ENCODE measurements at places on chromosomes 13 and 19.

- DNase-seq, result no peak
These were observed 27.8 kb upstream of the ATP12A start for GRCh38 chr13:24652359-24652758.

- no peak for DNase-seq
These were observed 7.7 kb downstream of the LMNB2 start for GRCh38 chr19:2449019-2449418.

DNA sequence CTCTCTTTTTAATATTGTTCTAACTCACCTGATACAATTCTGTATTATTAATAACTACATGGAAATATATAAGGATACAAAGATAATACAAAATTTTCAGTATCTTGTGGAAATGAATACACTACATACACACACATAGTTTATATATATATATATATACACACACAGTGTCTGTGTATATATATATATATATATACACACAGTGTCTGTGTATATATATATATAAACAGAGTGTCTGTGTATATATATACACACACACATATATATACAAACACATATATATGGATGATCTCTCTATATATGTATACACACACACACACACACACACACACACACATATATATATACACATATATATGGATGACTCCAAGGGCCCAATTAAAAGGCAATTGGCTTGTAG, 749.1 kb downstream of the DACH1 start:
- DNase-seq, result no peak

- DNase-seq, result no peak
These were observed 30.7 kb upstream of the IL17D start for GRCh38 chr13:20672772-20673171.

- no peak for DNase-seq
These were observed 65.8 kb upstream of the SLITRK6 start for GRCh38 chr13:85864963-85865530.

DNA sequence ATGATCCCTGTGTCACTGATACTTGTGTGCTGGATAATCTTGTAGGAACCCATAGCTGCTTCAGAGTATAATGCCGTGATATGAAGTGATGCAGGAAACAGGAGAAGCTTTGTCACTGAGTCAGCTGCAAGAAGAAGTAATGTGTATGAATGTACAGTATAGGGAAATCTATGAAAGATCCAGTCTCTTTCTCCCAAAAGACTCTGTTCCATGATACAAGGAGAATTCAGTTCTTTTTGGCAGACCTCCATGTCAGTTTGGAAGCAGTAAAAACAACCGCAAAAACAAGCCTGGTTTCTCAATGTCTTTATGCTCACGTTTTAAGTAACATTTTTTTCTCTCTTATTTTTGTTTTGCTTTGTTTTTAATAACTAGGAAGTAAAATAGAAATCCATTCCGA, 33.9 kb downstream of the PCDH17 start:
- no peak for DNase-seq

DNA sequence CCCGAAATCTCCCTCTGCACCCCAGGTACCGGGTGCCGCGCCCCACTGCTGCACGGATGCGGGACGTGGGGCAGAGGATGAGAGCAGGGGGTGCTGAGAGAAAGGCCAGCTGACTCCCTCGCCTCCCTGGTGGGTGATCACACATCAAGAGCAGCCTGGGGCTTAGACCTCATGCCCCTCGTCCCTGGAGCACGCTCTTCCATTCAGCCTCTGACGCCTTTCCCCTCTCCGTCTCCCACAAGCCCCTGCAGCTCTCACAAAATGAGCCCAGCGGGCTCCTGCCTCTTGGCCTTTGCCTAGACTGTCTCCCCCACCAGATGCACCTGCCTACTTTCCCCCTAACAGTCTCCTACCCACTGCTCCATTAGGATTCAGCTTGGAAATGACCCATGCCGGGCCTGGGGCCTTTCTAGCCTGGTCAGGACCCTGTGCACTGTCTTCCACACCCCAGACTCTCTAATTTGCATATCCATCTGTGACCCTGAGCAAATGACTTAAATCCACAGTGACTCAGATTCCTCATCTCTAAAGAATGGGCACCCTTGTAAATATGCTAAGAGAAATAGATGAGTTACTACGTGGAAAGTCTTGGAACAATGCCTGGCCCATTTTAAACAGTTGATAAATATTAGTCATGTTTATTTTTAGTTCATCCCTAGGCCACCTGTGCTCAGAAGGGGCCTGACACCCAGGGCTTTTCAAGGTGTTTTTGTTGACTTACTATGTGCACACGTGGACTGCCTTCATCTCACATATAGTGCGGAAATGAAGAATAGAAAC, 582 bp upstream of the PTPRH start:
- no peak for DNase-seq

DNA sequence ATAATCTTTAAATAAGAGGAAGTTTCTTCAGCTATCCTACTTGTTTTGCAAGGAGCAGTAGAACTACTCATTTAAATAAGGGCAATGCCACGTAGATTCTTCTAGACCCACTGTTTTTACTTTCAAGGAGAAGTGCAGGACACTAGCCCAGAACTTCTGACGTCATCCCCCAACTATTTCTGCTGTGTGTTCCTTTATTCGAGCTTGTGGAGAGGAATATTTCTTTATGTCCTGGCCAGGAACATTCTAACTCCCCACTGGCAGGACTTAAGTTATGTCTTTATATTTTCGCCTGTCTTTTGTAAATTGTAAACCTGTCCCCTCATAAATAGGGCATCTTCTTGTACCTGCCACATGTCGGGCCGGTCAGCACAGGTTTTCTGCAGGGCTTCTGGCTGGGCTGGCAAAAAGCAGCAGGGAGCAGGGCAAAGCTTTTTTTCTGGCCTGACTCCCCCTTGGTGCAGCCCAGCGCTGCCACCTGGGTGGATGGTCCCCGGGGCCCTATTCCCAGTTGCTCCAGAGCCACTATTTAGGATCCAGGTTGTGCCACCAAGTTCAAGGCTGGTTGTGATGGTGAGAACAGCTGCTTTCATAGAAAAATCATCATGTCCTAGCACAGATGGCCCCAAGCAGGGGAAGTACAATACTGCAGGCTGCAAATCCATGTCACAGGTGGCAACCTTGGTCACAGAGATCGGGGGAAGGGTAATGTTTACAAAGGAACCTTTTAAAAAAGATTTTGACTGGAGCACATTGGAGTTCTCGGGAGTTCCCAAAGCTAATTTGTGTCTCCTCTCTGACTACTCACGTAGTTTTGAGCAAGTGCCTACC, 1.8 kb downstream of the MBNL2 start:
- no peak for DNase-seq

GRCh38 chr19:38250821-38251563, 5.2 kb downstream of the PPP1R14A start:
- DNase-seq, result no peak

- DNase-seq, result no peak
These were observed 2.9 kb downstream of the GPR18 start for GRCh38 chr13:99255271-99255670.

DNA sequence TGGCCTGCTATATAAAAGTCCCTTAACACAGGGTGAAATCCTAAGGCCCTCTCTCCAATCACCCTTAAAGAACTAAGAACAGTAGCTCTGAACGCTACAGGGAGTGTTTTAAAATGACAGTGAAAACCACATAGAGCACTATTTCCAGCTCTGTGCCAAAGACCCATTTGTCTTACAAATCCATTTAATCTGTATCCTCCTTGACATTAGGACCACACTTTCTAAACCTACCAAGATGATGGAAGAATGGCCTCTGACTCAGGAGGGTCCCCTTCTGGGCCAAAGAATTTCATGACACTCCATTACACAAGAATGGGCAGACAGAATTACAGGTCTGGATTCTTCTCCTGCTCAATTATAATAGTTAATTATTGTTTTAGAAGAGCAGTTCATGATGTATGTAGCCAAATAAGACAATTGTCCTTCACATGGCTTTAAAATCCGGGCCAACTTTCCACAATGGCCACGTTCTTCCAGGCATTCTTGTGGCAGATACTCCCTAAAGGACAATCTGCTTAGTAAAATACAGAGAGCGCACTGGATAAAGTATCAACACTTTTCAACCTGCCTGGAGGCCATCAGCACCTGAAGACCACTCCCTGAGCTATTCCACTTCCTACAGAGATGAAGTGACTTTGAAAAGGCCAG, 61.0 kb downstream of the STK24 start:
- no peak for DNase-seq

DNA sequence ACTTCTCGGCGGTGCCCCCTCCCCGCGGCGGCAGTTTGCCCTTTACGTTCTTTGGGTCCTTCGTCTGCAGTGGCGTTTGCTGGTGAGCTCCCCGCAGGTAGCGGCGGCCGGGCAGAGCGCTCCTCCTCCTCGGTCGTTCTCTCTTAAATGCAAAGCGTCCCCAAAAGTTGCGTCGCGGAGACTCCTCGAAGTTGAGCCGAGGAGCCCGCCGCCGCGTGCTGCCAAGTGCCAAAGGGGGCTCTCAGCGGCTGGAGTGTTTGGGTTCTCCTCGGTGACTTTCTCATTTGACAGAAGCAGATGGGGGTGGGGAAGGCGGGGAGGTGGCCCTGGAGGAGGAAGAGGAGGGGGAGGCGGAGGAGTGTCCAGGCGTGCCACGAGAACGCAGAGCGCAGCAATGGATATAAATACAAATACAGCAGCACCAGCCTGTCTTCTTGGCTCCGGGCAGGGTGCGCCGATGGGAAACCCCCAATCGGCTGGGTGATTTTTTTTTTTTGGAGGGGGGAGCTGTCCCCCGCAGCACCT, at the start of gene SOX21:
Gene SOX21 (minus strand): TSS at position 259 of the 525 bp plus-strand sequence. CDS start 496 bp downstream, outside the sequence.
- no peak for DNase-seq

DNA sequence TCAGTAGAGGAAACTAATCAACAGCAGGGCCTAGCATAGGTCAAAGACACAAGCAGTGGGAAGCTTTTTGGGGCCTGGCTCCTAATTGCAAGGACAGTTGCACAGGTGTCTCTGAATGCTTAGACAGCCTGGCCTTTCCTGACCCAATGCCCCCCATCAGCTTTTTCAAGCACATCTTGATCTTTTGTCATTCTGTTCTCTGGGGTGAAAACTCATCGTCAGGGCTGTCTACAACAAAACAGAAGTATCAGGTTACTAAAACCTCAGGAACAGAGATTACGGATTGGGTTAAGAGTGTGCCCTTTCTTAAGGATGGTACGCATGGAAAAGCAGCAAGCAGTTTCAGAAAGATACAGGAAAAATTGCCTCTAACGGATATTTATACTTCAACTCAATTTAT, 8.3 kb upstream of the ZNF254 start:
- DNase-seq, result no peak

DNA sequence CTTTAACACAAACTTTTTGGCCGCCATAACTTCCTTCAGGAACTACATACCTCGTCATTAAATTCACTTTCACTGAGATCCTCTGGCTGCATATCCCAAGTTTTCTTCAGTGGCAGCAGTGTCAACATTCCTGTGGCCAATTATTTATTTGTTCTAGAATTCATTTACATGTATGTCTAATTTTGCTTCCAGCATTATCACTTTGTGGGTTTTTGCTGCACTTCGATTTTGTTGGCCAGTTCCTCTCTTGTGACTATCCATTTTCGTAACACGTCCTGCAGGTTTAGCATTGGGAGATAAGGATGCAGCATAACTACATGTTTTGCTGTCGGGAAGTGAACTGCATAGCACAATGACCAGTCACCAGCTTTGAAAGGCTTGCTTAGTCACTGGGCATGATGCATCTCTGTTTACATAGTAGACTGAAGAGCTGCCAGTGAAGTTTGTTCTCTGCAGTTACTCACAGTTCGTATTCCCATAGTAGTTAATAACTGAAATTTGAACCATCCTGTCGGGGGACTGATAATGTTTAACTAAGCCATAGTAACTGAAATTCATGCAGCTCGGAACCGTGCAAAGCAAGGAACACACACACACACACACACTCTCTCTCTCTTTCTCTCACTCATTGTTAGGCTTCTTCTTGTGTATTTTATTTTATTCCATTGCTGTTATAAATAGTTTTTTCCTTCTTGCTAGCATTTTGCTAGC, 28.3 kb downstream of the ZNF507 start:
- DNase-seq, result no peak

DNA sequence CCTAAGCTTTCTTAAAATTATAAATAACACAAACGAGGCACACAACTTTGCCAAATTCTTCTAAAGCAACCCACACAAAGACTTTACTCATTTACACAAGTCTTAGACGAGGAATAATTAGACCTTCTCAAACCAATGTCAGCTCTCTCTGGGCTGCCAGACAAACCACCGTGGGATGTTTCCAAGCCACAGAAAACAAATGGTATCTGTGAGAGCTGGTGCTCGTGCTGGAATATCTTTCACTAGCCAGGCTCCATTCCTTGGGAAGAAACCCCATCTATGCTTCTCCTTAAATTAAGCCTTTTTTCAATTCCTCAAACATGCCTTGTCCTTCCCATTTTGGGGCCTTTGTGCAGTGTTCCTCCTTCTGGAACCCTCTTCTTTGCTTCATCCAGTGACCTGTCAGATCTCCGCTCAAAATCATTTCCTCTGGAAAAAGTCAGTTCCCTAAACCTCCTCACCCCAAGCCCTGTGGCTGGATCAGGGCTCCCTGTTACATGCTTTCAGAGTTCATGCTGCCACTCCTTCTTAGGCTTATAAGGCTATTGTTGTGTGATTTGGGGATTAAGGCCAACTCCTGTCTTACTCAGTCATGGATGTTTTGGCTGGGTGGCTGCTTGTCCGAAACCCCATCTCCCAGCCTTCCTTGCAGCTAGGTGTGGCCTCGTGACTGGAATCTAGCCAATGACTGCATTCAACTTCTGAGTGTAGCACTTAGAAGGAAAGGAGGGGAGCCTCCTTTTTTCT, 64.2 kb upstream of the GTF2F2 start:
- DNase-seq, result no peak

- no peak for DNase-seq
These were observed at the start of gene PLEKHA4 for GRCh38 chr19:48868114-48868886. TSS of gene PLEKHA4 (minus strand) at chr19:48868617. CDS start at chr19:48867620, 997 bp downstream.

GRCh38 chr13:51262501-51263211, 40.5 kb downstream of the FAM124A start:
- no peak for DNase-seq

- DNase-seq, result no peak
These were observed 7.0 kb upstream of the LILRA4 start for GRCh38 chr19:54345938-54346386.

GRCh38 chr13:48316826-48317510, 13.4 kb downstream of the RB1 start:
- DNase-seq, result no peak

GRCh38 chr13:94433055-94433961, 46.2 kb downstream of the DCT start:
- DNase-seq, result no peak

GRCh38 chr13:51175639-51176038, 46.6 kb upstream of the FAM124A start:
- no peak for DNase-seq

- no peak for DNase-seq
These were observed 7.1 kb downstream of the HNRNPM start for GRCh38 chr19:8451885-8452284.

GRCh38 chr13:22744688-22745452, 435.9 kb upstream of the SGCG start:
- DNase-seq, result no peak

- no peak for DNase-seq
These were observed 1468.6 kb upstream of the SLC10A2 start for GRCh38 chr13:104534847-104535246.

DNA sequence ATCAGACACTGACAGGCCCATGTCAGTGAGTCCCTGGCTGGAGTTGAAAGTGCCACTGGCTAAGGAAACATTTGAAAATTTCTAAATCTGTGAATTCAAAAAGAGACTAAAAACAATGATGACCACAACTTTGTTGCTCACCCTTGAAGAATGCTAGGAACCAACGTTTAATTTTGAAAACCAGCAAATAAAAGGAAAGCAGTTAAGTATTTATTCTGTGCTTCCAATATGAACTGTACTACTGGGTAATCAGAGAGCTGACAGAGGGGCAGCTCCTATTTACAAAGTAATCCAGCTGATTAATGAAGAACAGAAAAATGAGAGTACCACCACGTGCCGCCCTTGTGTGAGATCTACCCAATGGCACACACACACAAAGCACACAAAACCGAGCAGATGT, 44.7 kb upstream of the LATS2 start:
- no peak for DNase-seq
